ENCODE measurements at places on chromosomes 7 and 10. TPM values are rescaled to one million over a fixed set of nuclear protein-coding genes. Genes with fewer than 3 reads are reported as not detected.

LIPF gene
- not detected for total RNA-seq

ENO4 gene
- not detected for total RNA-seq

CC2D2B gene
- total RNA-seq = not detected

MLXIPL gene
- total RNA-seq = not detected

FAM25A gene
- not detected for total RNA-seq

PNLIPRP2 gene
- total RNA-seq = not detected

SPRN gene
- not detected for total RNA-seq

TAS2R41 gene
- total RNA-seq = not detected

LLCFC1 gene
- total RNA-seq = not detected

BRAT1 gene
- total RNA-seq = 41.5 TPM

C7orf57 gene
- 0.06 TPM for total RNA-seq

PODXL gene
- total RNA-seq = 78.1 TPM

GNGT1 gene
- 0.65 TPM for total RNA-seq

EMX2 gene
- 2.6 TPM for total RNA-seq

NPTX2 gene
- not detected for total RNA-seq

MSMB gene
- not detected for total RNA-seq

NEURL1 gene
- total RNA-seq = 2.6 TPM

NDUFB2 gene
- 204 TPM for total RNA-seq

SERPINE1 gene
- 1.2 TPM for total RNA-seq

NAT16 gene
- total RNA-seq = not detected

TEX36 gene
- total RNA-seq = not detected

FAM221A gene
- total RNA-seq = 1.5 TPM

JCAD gene
- 0.08 TPM for total RNA-seq

LIPK gene
- not detected for total RNA-seq

SCART1 gene
- total RNA-seq = 0.13 TPM

C10orf105 gene
- not detected for total RNA-seq

NRP1 gene
- 17.2 TPM for total RNA-seq

RASSF4 gene
- 22.0 TPM for total RNA-seq

TMED4 gene
- 114 TPM for total RNA-seq

LIPJ gene
- not detected for total RNA-seq

AGAP5 gene
- total RNA-seq = 2.2 TPM

IL15RA gene
- not detected for total RNA-seq

DDX50 gene
- total RNA-seq = 48.2 TPM

CRTAC1 gene
- not detected for total RNA-seq

UNCX gene
- 0.30 TPM for total RNA-seq

CLRN3 gene
- total RNA-seq = not detected
